Upper lobe of right lung (tissue), 1 donor: ENCODE measurements at places on chromosomes 7 and 10. TPM values are rescaled to one million over a fixed set of nuclear protein-coding genes. Genes with fewer than 3 reads are reported as not detected.

CTAGE4 gene
- total RNA-seq: 9.5 TPM

CCNY gene
- total RNA-seq: 85.4 TPM

KAZALD1 gene
- 8.4 TPM for total RNA-seq

CCL26 gene
- total RNA-seq: 1.2 TPM

ELFN1 gene
- 4.3 TPM for total RNA-seq

- no peak for DNase-seq
These were observed 36.9 kb downstream of the NET1 start for GRCh38 chr10:5449227-5449626.

DNA sequence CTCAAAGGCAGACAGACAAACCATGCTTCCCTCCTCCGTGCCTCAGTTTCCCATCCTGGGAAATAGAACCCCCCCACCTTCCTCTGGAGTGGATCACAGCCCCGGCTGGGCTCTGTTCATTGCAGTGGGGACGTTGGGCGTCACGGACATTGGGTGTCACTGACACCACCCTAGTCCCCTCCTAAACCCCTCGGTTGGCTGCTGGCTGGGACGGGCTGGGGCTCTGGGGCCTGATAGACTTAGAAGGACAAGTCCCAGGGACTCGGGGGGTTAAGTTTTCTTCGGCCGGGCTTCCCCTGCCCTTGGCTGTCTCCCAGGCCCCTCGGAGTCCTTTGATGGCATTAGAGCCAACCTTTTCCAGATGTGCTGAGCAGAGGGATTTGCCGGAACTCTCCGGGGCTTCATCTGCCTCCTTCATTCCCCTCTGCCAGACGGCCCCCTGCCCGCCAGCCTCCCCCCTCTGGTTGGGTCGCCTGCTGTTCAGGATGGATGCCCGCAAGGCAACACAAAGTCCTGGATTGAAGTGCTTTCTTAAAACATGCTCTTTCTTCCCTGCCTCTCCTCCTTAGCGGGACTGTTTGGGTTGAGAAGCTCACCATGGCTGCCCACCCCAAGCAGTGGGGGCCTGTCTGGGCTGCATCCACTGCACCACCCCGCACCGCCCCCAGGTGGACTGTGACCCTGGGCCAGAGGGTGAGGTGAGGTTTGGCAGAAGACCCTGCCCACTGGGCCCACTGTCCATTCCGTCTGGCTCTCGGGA, 73.0 kb downstream of the COL26A1 start:
- DNase-seq: no peak

DNA sequence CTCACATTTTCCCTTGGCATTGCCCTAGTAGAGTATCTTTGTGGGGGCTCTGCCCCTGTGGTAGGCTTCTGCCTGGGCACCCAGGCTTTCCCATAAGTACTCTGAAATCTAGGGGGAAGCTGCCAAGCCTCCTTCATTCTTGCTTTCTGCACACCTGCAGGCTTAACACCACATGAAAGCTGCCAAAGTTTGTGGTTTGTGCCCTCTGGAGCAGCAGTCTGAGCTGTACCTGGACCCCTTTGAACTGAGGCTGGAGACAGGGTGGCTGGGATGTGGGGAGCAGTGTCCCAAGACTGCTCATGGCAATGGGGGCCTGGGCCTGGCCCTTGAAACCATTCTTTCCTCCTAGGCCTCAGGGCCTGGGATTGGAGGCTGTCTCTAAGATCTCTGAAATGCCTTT, 35.0 kb upstream of the TMEM273 start:
- DNase-seq: no peak

- DNase-seq: no peak
These were observed 42.1 kb downstream of the ASB4 start for GRCh38 chr7:95527776-95528250.

- DNase-seq: no peak
These were observed 80.0 kb downstream of the CFAP58 start for GRCh38 chr10:104433669-104434068.

DNA sequence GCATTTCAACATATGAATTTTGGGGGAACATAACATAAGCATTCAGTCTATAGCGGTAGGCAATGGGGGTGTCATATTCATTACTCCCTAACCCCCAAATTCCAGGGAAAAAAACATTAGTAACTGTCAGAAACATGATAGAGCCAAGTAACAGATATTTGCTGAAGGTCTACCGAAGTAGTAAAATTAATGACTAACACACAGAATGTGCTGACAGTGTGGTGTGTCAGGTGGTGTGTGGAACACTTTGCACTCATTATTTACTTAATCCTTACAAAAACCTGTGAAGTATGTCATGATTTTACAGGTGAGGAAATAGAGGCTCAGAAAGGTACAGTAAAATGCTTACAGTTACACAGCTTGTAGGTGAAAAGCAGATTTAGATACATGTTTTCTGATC, 85.4 kb upstream of the RHOBTB1 start:
- no peak for DNase-seq

- no peak for DNase-seq
These were observed 31.0 kb downstream of the TNKS2 start for GRCh38 chr10:91829268-91829667.

DNA sequence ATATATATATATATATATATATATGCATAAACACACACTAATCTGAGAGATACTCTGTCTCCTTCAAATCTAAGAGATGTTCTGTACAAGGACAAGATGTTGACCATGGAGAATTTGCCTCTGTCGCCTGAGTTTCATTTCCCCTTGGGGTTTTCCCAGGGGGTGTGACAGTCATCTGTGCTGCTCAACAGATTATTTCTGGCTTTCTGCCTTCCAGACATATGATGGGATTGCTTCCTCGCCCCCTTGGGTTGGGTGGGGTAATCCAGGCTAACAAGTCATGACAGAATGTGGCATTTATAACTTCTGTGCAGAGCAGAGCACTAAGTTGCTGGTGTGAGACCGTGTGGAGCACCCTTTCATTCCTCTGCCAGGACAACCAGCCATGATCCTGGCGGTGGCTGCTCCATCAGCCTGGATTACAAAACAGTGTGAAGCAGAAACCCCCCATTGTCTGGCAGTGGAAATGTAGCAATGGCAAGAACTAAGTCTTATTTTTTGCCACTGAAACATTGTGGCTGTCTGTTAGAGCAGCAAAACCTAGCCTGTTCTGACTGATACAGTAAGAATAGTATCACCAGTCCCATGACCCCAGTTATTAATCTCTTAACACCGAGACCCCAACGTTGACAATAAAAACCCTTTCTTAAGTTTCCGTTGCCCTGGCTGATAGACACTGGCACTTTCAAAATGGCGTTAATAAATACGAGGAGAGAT, 13.7 kb upstream of the USP6NL start:
- no peak for DNase-seq

GRCh38 chr10:66148312-66148711, 777.5 kb upstream of the LRRTM3 start:
- no peak for DNase-seq
